ENCODE measurements at places on chromosomes 4 and X. TPM values are rescaled to one million over a fixed set of nuclear protein-coding genes. Genes with fewer than 3 reads are reported as not detected.

LEF1 gene
- 30.3 TPM for polyA plus RNA-seq

STS gene
- 0.21 TPM for polyA plus RNA-seq

CT47B1 gene
- 0.62 TPM for polyA plus RNA-seq

ZNF280C gene
- polyA plus RNA-seq: 3.6 TPM

TLL1 gene
- not detected for polyA plus RNA-seq

CSAG3 gene
- polyA plus RNA-seq: 21.1 TPM

ANXA3 gene
- polyA plus RNA-seq: 10.4 TPM

GPR34 gene
- not detected for polyA plus RNA-seq

PDGFRA gene
- not detected for polyA plus RNA-seq

TAF7L gene
- 0.42 TPM for polyA plus RNA-seq

RBM10 gene
- polyA plus RNA-seq: 37.8 TPM

Data from K562 (cell line).